Germinal center (tissue), 1 donor: ENCODE measurements at places on chromosomes 3 and 15.

DNA sequence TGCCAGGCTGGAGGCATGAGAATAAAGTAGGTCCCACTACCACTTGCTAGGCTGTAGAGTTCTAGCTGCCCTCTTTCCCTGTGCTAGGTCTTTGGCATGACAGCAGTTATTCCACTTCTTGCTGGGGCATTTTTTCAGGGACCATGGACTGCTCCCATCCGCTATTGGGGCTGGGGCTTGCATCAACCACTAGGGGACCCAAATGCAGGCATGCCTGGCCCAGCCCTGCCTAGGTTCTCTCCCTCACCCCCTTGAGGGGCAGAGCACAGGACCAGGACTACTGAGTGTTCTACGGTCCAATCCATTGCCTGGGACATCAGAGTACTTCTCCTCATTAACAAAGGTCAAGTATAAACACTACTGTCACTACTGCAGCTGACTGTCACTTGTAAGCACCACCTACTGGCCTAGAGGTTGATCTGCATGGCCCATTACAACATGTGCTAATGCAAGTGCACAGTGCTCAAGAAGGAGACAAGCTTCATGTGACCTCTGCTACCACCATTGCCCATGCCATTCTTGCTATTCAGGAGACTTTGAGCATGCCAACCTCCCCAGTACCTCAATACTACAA is 270.5 kb downstream of the MBNL1 start:
- peak; percentile 45 for DNase-seq

DNA sequence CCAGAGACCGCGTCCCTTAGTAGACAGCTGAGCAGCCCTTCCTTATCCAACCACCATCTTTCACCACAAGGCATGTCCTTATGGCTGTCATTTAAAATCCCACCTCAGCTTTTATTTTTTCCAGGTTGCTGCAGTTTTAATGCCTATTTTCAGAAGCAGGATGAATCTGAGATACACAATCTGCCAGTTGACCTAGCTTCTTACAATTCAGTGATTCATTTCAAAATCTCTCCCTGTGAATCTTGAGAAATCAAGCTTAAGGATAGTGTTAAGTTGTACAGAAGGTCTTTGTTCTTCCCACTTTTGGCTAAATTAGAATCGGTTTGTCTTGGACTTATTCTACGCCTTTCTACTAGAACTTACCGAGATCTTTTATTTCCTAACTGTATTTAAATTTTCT is 522.3 kb upstream of the CFAP20DC start:
- DNase-seq, result no peak

GRCh38 chr15:38685686-38686339 is 121.2 kb upstream of the RASGRP1 start:
- no peak for DNase-seq

DNA sequence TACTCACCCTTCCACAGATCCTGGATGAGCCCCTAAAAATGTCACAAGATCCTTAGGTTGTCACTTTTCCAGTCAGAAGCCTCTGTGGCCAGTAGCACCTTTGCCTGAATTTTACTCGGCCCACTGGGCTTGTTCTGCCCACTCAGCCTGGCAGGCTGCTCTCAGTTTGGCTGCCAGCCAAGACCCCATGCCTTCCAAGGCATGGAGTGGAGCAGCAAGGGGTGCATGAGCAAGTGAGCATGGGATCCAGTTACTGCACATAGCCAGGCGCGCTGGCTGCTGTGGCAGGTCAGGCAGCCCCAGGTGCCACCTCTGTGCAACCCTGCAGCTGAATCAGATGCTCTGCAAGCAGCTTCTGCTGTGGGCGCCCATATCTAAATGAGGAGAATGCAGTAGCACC is 79.3 kb downstream of the CGGBP1 start:
- no peak for DNase-seq

- DNase-seq, result no peak
Measured at GRCh38 chr3:69326855-69327300, 59.0 kb downstream of the FRMD4B start.

- DNase-seq, result no peak
Measured at GRCh38 chr15:100247228-100248225, 94.2 kb downstream of the ADAMTS17 start.

DNA sequence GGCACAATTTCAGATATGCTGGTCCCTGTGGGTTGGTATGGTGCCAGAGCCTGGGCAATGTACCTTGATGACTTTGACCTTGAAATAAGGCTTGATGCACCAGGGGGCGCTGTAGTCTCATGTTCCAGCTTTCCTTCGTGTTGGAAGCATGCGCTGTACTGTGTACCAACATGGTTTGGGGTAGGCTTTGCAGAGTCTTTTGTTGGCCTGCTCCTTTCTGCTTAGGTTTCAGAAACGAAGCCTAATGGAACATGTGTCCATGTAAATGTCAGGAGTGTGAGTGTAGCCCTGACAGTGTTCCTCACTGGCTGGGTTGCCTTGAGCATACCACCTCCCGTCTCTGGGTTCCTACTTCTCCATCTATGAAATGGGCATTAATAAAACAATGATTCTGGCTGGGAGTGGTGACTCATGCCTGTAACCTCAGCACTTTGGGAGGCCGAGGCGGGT is 3.6 kb upstream of the CCR4 start:
- peak; percentile 58 for DNase-seq

- no peak for DNase-seq
Measured at GRCh38 chr3:131082871-131083863, 56.5 kb downstream of the NEK11 start.

- DNase-seq, result no peak
Measured at GRCh38 chr3:72463083-72463482, 385.2 kb downstream of the SHQ1 start.
